ENCODE measurements at places on chromosomes 11 and 22. TPM values are rescaled to one million over a fixed set of nuclear protein-coding genes. Genes with fewer than 3 reads are reported as not detected.
A peak's percentile ranks its signal among the peaks of the same experiment; 100 is the strongest.

GRCh38 chr11:27201454-27202302 lies 161.1 kb downstream of the BBOX1 start:
- peak; percentile 75 for DNase-seq
- no peaks in the 10 kb centered on the region for H3K27me3 ChIP-seq
- H3K4me1 ChIP-seq = peaks cover 10% of the 10 kb centered on the region
- H3K4me3 ChIP-seq = no peak overlapping the region
- no peak overlapping the region for H3K27ac ChIP-seq

DNA sequence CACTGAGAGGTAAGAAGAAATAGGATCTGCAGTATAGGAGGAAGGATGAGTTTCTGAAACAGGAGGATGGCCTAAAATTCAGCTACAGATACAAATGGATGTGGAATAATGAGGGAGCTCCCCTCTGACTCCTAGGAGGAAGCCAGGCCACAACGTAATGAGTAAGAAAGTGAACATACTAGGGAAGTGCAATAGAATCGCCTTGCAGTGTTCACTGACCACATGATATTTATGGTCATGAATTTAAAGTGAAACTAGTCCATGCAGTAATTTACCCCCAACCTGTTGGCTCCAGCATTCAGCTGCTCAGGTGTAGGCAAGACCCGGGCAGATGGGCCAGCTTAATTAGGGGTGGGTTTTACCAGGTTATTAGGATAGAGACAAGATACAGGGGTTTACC lies 101.7 kb downstream of the DEUP1 start:
- H3K4me3 ChIP-seq = no peak overlapping the region
- no peaks in the 10 kb centered on the region for H3K27me3 ChIP-seq

GRCh38 chr11:70910835-70911234 lies 341.5 kb downstream of the SHANK2 start:
- no peaks in the 10 kb centered on the region for H3K4me1 ChIP-seq
- H3K4me3 ChIP-seq = no peak overlapping the region
- H3K27me3 ChIP-seq = no peaks in the 10 kb centered on the region
- no peak for DNase-seq
- no peak overlapping the region for H3K27ac ChIP-seq
- no peaks in the 10 kb centered on the region for H3K36me3 ChIP-seq

The MUC5AC gene
- not detected for total RNA-seq

- H3K4me1 ChIP-seq = peaks cover 24% of the 10 kb centered on the region
- H3K27ac ChIP-seq = peak overlapping the region; percentile 43
- H3K36me3 ChIP-seq = peaks cover 8% of the 10 kb centered on the region
- no peaks in the 10 kb centered on the region for H3K27me3 ChIP-seq
- DNase-seq = no peak
Observed at GRCh38 chr11:86275493-86276370, 26.3 kb upstream of the HIKESHI start.

GRCh38 chr11:122642971-122643370 lies 12.6 kb upstream of the UBASH3B start:
- H3K4me1 ChIP-seq = no peaks in the 10 kb centered on the region
- no peak for DNase-seq
- H3K4me3 ChIP-seq = no peak overlapping the region
- H3K27ac ChIP-seq = no peak overlapping the region
- H3K36me3 ChIP-seq = no peaks in the 10 kb centered on the region

DNA sequence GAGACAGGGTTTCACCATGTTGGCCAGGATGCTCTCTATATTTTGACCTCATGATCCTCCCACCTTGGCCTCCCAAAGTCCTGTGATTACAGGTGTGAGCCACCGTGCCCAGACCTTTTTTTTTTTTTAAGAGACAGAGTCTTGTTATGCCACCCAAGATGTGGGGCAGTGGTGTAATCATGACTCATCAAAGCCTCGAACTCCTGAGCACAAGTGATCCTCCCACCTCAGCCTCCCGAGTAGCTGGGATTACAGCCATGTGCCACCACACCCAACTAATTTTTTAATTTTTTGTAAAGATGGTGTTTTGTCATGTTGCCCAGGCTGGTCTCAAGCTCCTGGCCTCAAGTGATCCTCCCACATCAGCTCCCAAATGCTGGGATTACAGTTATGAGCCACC lies 37.9 kb downstream of the IZUMO1R start:
- no peaks in the 10 kb centered on the region for H3K36me3 ChIP-seq
- no peak for DNase-seq
- no peaks in the 10 kb centered on the region for H3K4me1 ChIP-seq
- no peaks in the 10 kb centered on the region for H3K27me3 ChIP-seq
- H3K27ac ChIP-seq = no peak overlapping the region

The APOBEC3B gene
- total RNA-seq = 2.9 TPM

The LYVE1 gene
- total RNA-seq = 27.2 TPM

DNA sequence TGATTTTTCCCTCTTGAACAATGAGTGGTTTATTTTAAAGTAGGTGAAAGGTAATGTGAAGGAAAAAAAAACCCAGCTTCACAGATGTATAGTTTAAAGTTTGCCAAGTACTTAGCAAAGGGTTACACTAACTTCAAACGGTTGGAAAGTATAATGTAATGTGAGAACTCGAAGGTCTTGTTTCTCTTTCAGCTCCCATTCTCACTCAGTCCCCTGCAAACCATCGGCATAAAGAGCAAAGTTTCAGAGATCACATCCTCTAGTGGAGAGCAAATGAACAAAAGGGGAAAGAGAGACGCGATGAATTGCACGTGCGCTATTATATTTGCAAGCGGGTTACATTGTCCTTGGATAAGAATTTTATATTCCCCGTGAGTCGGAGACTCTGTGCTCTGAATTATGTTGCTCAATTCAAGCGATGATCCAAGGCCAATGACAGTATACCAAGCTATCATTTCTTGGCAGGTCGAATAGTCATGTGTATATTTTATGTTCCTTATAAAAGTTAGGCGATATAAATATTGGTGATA lies 37.6 kb upstream of the BIRC3 start:
- no peak overlapping the region for H3K27ac ChIP-seq
- H3K4me3 ChIP-seq = no peak overlapping the region
- no peaks in the 10 kb centered on the region for H3K36me3 ChIP-seq
- H3K4me1 ChIP-seq = no peaks in the 10 kb centered on the region

- no peaks in the 10 kb centered on the region for H3K27me3 ChIP-seq
- no peak overlapping the region for H3K27ac ChIP-seq
- no peak for DNase-seq
Observed at GRCh38 chr11:57885298-57886050, 123.9 kb downstream of the CTNND1 start.

The CCDC89 gene
- not detected for total RNA-seq

- DNase-seq = no peak
- no peak overlapping the region for H3K27ac ChIP-seq
- H3K27me3 ChIP-seq = no peaks in the 10 kb centered on the region
- H3K4me3 ChIP-seq = no peak overlapping the region
- H3K36me3 ChIP-seq = no peaks in the 10 kb centered on the region
- H3K4me1 ChIP-seq = no peaks in the 10 kb centered on the region
Observed at GRCh38 chr11:134676516-134677287, 264.7 kb upstream of the B3GAT1 start.

- no peak overlapping the region for H3K4me3 ChIP-seq
- peak; percentile 81 for DNase-seq
- no peak overlapping the region for H3K27ac ChIP-seq
- no peaks in the 10 kb centered on the region for H3K36me3 ChIP-seq
- H3K27me3 ChIP-seq = no peaks in the 10 kb centered on the region
Observed at GRCh38 chr11:11263238-11264005, 89.6 kb downstream of the CSNK2A3 start.

GRCh38 chr22:48098921-48099245 lies 1336.4 kb downstream of the TBC1D22A start:
- no peaks in the 10 kb centered on the region for H3K4me1 ChIP-seq
- H3K36me3 ChIP-seq = no peaks in the 10 kb centered on the region

DNA sequence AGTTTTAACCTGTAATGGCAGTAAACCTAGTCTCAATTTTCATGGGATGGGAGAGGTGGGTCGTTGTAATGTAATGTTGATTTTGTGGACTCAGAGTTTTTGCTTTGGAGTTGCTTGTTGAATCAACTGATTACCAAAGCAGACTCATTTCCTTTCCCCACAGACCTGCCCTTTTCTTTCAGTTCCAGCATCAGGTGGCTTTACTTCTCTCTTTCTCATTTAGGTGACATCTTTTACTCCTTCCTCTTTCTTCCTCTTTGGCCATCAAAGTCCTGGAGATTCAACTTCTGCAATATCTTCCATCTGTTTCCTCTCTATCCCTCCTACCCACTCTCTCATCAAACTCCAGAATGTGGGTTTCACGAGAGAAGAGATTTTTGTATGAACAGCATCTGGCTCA lies 313.9 kb downstream of the TMEM135 start:
- H3K27me3 ChIP-seq = no peaks in the 10 kb centered on the region
- peaks cover 4% of the 10 kb centered on the region for H3K4me1 ChIP-seq
- no peak overlapping the region for H3K4me3 ChIP-seq

The GDPD4 gene
- total RNA-seq = 3.6 TPM

DNA sequence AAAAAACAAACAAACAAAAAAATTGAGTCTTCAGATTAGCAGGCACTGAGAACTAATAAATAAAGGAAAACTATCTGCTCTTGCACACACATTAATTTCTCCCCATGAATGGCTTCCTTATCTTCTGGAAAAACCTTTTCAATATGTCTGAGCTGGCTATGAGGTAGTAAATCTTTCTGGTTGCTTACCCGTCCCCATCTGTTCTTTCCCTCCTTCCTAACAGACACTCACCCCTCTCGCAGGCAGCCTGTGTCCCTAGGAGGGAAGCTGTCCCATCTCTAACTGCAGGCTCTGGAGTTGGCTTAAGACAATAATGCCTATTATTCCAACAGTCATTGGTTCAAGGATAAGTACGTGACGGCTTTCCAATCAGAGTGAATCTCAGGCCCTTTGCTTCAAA lies 8.2 kb upstream of the SCUBE2 start:
- H3K4me3 ChIP-seq = no peak overlapping the region
- no peak for DNase-seq
- no peaks in the 10 kb centered on the region for H3K4me1 ChIP-seq
- H3K36me3 ChIP-seq = no peaks in the 10 kb centered on the region
